ENCODE measurements at places on chromosomes 2 and 18.

GRCh38 chr2:178530625-178531142, 50.4 kb downstream of the PLEKHA3 start:
- H3K36me3 ChIP-seq = no peaks in the 10 kb centered on the region
- H3K4me1 ChIP-seq = no peaks in the 10 kb centered on the region
- H3K27ac ChIP-seq = no peak overlapping the region

GRCh38 chr2:144510294-144510991, 9.5 kb downstream of the ZEB2 start:
- H3K27ac ChIP-seq = no peak overlapping the region
- H3K36me3 ChIP-seq = no peaks in the 10 kb centered on the region
- no peak overlapping the region for H3K4me3 ChIP-seq
- peaks cover 2% of the 10 kb centered on the region for H3K27me3 ChIP-seq
- H3K4me1 ChIP-seq = no peaks in the 10 kb centered on the region

- no peak overlapping the region for H3K27ac ChIP-seq
- no peaks in the 10 kb centered on the region for H3K4me1 ChIP-seq
- DNase-seq = peak; percentile 90
- H3K36me3 ChIP-seq = peaks cover 9% of the 10 kb centered on the region
- no peaks in the 10 kb centered on the region for H3K27me3 ChIP-seq
Measured at GRCh38 chr2:143034292-143035074, 94.7 kb upstream of the ARHGAP15 start.

DNA sequence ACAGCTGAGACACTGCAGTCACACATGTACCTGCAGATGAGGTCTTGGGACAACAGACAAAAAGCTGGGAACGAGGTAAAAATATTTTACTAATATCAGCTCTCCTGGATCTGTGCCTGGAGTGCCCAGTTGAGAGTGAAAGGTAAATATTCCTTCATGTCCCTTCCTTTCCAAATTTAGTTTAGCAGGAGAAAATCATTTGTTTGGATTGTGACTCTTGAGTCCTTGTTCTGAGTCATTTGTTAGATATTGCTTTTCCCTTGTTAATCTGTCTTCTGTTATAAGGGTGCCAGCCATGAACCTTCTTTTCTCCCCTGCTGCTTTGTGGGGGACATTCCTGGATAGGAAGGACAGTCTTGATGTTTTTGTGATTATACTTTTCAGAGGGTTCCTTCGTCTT, 329.2 kb downstream of the DSC3 start:
- H3K36me3 ChIP-seq = no peaks in the 10 kb centered on the region
- no peaks in the 10 kb centered on the region for H3K27me3 ChIP-seq
- no peaks in the 10 kb centered on the region for H3K4me1 ChIP-seq
- H3K27ac ChIP-seq = no peak overlapping the region
- no peak for DNase-seq

GRCh38 chr2:216652566-216652965, 19.3 kb downstream of the IGFBP2 start:
- no peak overlapping the region for H3K4me3 ChIP-seq
- H3K4me1 ChIP-seq = peaks cover 64% of the 10 kb centered on the region
- H3K36me3 ChIP-seq = no peaks in the 10 kb centered on the region
- no peak overlapping the region for H3K27ac ChIP-seq

- no peak for DNase-seq
- H3K36me3 ChIP-seq = no peaks in the 10 kb centered on the region
- no peaks in the 10 kb centered on the region for H3K4me1 ChIP-seq
- H3K27me3 ChIP-seq = peaks cover 19% of the 10 kb centered on the region
Measured at GRCh38 chr18:59039449-59039848, 100.2 kb upstream of the SEC11C start.

DNA sequence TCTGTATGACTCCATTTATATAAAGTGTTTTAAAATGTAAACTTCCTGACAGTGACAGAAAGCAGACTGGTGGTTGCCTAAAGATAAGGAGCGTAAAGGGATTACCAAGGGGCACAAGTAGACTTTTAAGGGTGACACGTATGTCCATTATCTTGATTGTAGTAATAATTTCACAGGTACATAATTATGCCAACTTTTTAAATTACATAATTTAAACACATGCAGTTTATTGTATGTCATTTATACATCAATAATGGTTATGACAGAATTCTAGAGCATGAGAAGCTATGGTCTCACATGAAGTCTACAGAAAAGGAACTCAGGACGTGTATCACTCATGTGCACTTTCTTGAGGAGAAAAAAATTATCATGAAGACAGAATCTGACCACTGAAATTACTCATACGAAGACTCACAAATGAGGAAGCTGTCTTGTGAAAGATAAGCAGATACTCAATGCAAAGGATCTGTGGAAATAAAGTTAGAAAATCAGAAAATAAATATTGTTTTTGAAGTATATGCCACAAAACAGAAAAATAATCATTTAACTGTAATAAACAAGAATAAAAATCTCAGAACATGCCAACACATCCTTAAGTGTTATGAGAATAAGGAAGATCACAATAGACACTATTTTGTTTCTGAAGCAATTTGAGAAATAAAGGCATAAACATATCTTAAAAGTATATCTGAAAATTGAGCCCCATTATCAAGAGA, 84.4 kb downstream of the TMEM131 start:
- no peak overlapping the region for H3K4me3 ChIP-seq
- H3K36me3 ChIP-seq = peaks cover 22% of the 10 kb centered on the region
- H3K27ac ChIP-seq = no peak overlapping the region
- peaks cover 11% of the 10 kb centered on the region for H3K4me1 ChIP-seq

DNA sequence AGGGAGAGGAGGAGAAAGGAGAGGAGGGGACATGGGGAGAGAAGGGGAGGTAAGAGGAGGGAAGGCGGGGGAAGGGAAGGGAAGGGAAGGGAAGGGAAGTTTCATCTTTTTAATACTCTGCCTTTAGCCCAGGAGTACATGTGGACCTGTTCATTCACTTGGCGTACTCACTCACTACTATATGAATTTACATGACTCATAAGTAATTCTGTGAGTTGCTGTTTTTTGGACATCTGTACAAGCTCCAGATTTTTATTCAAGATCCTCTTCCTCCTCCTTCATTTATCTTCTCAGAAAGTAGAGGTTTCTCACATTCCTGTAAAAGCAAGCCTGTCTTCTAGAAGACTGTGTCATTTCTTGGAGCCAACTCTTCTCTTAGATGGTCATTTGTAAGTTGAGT, 84.6 kb downstream of the RDH14 start:
- no peak for DNase-seq
- H3K36me3 ChIP-seq = no peaks in the 10 kb centered on the region
- H3K27me3 ChIP-seq = peaks cover 13% of the 10 kb centered on the region
- no peak overlapping the region for H3K4me3 ChIP-seq
- H3K4me1 ChIP-seq = no peaks in the 10 kb centered on the region
- no peak overlapping the region for H3K27ac ChIP-seq

DNA sequence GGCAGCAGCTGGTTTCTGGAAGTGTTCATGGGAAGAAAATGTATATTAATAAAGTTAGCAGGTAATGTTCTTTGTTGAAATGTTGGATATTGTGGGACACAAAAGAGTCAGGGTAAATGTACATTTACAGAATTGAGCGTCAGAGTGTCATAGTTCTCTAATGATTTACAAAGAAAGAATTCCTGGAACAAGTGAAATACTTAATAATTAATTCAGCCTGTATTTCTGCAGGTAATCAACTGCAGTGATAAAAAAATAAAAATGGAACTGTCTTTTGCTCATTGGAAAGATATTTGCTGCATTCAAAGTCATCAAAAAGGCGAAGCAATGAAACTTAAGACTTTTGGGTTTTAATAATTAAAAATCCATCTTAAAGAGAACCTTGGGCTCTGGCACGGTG, 27.4 kb upstream of the PTH2R start:
- H3K36me3 ChIP-seq = no peaks in the 10 kb centered on the region
- no peak overlapping the region for H3K27ac ChIP-seq
- no peak overlapping the region for H3K4me3 ChIP-seq
- H3K27me3 ChIP-seq = peaks cover 5% of the 10 kb centered on the region

DNA sequence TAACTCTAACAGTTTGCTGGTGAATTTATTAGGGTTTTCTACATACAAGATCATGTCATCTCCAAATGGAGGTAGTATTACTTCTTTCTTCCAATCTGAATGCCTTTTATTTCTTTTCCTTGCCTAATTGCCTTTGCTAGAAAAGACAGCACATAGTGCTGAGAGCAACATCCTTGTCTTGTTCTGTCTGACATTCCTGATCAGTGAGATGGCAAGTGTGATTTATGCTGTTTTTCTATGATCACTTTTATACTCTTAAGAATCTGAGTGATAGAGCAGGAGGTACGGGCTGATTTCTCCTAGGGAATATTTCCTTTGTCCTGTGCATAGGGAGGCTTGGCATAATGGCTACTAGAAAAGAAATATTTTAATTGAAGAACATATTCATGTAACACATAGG, 17.3 kb downstream of the LYPD6B start:
- DNase-seq = no peak
- no peaks in the 10 kb centered on the region for H3K36me3 ChIP-seq
- H3K4me3 ChIP-seq = no peak overlapping the region
- H3K27ac ChIP-seq = no peak overlapping the region

DNA sequence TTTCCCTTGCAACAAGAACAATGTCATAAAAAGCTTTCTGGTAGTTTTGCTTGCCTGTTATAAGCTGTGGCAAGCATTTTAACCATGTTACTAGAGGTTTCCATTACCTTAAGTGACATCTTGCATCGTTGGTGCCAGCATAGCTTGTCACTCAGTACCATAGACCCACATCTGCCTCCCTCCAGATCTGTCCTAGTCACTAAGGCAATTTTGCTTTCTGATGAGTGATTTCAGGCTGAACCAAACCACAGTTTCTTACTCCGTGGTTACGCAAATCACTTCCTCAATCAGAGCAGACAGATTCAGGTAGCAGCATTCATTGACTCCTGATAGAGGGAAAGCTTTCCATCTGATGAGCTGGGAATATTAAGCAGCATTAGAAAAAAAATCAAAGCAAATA, 1057.5 kb upstream of the FAM98A start:
- H3K27ac ChIP-seq = no peak overlapping the region
- no peaks in the 10 kb centered on the region for H3K4me1 ChIP-seq
- no peak overlapping the region for H3K4me3 ChIP-seq
- no peaks in the 10 kb centered on the region for H3K27me3 ChIP-seq

DNA sequence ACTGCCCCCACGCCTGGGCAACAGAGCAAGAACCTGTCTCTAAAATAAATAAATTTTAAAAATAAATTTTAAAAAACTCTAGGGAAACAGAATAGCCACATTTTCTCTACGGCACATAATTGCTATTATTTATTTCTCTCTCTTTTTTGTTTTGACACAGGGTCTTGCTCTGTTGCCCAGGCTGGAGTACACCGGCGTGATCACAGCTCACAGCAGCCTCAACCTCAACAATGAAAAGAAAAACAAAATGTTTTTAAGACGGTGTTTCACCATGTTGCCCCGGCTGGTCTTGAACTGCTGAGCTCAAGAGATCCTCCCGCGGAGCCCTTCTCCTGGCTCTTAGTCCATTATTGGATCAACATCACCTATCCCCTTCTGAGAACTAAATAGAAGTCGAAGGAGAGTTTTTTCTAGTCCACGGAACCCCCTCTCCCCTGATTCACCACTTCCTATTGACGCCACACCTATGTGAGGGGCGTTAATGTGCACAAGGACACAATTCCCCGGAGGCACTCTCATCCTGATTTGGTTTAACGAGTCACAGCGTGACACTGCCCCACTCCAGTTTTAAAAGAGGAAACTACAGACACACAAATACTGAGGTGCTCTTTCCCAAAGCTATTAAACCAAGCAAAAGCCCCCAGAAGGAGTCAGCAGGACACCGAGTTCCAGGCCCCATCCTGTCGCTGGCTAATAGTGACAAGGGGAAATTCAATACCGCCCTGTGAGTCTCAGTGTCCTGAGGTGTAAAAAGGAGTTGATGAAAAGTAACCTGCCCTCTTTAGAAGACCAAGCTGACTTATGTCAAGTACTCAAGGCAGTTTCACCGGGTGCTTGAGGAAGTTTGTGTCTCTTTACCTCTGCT, 1.1 kb downstream of the NPC1 start:
- peaks cover 70% of the 10 kb centered on the region for H3K4me1 ChIP-seq
- peaks cover 5% of the 10 kb centered on the region for H3K36me3 ChIP-seq
- H3K27me3 ChIP-seq = peaks cover 5% of the 10 kb centered on the region
- peak overlapping the region; percentile 99 for H3K4me3 ChIP-seq

GRCh38 chr18:40004246-40004645, 1950.8 kb upstream of the PIK3C3 start:
- no peaks in the 10 kb centered on the region for H3K4me1 ChIP-seq
- no peak overlapping the region for H3K27ac ChIP-seq
- no peaks in the 10 kb centered on the region for H3K27me3 ChIP-seq
- no peaks in the 10 kb centered on the region for H3K36me3 ChIP-seq
- DNase-seq = no peak

DNA sequence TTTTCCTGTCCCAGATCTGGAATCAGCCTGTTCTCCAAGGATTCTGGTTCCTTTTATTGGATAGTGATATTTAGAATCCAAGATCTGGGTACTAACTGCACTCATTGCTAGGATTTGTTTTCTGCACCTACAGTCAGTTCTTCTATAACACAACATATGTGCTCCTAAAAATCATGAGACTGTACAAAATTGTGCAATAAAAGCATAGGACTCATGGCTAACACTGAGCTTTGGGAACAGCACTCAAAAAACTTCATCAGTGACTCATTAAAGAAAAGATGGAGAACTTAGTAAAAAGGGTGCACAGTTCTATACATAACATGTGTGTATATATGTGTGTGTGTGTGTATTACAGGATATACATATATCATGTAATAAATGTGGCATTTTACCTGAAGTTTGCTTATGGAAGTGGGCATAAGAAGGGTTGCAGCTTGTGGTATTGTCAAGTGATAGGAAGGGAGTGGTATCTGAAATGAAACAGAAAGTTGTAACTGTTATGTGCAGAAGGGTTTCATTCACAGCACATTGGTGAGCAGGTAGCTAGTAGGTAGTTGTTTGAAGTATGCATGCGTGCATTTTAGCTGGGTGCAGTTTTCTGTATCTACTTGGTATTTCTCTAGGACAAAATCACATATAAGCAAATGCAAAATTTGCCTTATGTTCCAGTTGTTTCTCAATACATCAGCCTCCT, 5.9 kb upstream of the SCYGR2 start:
- H3K36me3 ChIP-seq = no peaks in the 10 kb centered on the region
- no peak overlapping the region for H3K27ac ChIP-seq
- no peaks in the 10 kb centered on the region for H3K27me3 ChIP-seq
- H3K4me1 ChIP-seq = peaks cover 4% of the 10 kb centered on the region
- DNase-seq = no peak

GRCh38 chr2:118882693-118883336, 35.4 kb upstream of the EN1 start:
- H3K27ac ChIP-seq = no peak overlapping the region
- peak overlapping the region; percentile 53 for H3K4me3 ChIP-seq
- DNase-seq = peak; percentile 59
- no peaks in the 10 kb centered on the region for H3K27me3 ChIP-seq
- 0 out of 2 replicates have a peak, but pooled peaks cover 4% of the 10 kb centered on the region for H3K4me1 ChIP-seq

GRCh38 chr18:3458378-3458777, 8.4 kb downstream of the TGIF1 start:
- no peak overlapping the region for H3K27ac ChIP-seq
- H3K4me3 ChIP-seq = no peak overlapping the region
- peaks cover 8% of the 10 kb centered on the region for H3K36me3 ChIP-seq
- H3K4me1 ChIP-seq = peaks cover 50% of the 10 kb centered on the region
- no peak for DNase-seq

DNA sequence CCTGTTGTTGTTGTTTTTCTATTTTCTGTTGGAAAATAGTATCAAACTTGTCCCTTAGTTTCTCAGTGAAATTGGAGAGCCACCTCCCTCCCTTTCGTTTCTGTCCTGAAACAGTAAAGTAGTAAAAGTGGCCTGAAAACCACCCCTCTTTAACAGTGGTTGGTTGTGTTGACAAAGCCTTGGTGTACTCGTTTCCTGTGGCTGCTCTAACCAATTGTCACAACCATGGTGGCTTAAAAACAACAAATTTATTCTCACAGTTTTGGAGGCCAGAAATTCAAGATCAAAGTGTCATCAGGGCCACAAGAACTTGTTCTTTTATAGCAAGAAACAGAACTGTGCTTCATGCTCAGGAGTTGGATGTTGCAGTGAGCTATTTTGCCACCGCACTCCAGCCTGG, 4.0 kb upstream of the DYSF start:
- H3K36me3 ChIP-seq = no peaks in the 10 kb centered on the region
- no peaks in the 10 kb centered on the region for H3K27me3 ChIP-seq
- DNase-seq = no peak
- no peak overlapping the region for H3K4me3 ChIP-seq
